ENCODE measurements at places on chromosomes 11 and 22.

DNA sequence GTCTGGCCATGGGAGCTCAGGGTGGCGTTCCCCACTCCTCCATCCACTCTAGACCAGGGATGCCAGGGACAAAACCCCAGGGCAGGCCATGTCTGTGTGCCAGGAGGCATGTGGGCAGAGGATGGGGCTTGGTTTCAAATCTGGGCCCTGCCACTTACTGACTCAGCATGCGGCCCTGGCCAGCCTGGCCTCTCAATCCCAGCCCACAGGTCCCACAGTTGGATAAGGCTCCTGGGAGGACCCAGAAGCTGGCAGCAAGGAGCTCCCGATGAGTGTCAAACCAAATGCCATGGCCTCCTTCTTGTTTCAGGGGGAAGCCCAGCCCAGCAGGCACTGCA is 1290.4 kb downstream of the BRD1 start:
- no peak for DNase-seq

DNA sequence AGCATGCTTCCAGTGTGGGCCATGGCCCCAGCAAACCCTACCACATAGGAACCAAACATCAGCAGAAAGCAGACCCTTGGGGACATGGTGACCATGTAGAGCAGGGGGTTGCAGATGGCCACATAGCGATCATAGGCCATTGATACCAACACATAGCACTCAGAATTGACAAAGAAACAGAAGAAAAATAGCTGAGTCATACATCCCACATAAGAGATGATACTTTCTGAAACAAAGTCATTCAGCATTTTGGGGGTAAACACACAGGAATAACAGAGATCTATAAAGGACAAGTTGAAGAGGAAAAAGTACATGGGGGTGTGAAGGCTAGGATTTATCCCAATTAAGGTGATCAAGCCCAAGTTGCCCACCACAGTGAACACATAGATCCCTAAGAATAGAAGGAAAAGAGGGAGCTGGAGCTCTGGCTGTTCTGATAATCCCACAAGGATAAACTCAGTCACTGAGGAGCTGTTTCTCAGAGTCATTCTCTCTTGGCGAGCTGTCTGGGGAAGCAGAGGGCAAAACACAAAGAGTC is at the start of gene OR8B4:
Gene OR8B4, minus strand, starts transcription at position 488 of the 538 bp plus-strand sequence. Its CDS starts 0 bp downstream, at position 488.
- no peak for DNase-seq

DNA sequence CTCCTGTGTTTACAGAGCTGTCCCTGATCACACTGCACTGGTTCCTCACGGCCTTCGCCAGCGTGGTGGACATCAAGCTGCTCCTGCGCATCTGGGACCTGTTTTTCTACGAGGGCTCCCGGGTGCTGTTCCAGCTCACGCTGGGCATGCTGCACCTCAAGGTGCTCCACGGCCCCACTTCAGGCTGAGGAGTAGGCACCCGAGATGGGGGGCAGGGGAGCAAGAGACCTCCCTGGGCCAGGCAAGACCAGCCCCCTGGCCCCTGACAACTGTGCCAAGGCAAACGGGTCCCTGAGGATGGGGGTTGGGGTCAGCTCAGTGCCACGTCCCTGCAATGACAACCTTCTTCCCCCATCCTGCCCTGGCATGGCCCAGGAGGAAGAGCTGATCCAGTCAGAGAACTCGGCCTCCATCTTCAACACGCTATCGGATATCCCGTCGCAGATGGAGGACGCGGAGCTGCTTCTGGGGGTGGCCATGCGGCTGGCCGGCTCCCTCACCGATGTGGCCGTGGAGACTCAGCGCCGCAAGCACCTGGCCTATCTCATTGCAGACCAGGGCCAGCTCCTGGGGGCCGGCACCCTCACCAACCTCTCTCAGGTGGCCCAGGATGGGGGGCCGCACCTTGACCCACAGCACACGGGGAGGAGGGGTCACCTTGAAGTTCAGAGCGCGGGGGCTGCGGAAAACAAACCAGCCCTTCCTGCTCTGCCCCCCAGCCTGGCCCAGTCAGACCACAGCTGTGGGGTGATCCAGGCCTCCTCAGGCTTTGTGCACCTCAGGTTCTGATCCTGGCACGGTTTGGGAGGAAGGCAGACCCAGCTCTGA is 35.9 kb downstream of the SGSM3 start:
- no peak for DNase-seq

DNA sequence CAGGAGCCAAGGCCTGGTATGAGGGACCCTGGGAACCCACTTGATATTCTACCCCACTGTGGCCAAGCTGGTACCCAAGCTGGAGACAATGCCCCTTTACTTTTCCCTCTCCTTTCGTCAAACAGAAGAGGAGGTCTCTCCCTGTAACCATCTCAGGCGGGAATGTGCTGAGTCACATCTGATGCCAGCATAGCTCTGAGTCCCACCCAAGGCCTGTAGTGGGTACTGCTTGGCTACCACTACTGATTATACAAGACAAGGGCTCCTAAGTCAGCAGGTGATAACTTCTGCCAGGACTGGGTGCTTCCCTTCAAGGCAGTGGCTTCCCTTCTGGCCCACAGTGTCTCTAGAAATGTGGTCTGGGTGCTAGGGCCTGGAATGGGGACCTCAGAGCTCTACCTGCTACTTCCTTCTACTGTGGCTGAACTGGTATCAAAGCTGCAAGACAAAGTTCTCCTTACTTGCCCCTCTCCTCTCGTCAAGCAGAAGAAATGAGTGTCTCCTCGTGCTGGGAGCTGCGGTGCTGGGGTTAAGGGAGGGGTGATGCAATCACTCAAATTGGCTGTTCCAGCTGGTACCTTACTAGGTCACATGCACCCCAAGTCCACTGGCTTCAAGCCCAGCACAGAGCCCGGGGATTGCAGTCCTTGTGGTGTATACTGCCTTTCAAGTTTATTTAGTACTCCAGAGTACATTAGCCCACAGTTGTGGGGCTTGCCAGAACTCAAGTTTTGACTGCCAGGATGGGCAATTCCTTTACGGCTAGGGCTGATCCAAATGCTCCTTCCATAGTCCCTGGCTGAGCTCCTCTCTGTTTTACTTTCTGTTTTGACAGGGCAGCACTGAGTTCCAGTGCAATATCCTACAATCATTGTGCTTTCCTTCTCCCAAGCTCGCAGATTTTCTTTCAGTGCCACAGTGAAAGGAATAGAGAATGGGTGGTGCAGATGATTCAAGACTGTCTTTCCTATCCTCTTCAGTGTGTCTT is 419.7 kb upstream of the CNTN5 start:
- no peak for DNase-seq

- peak; percentile 38 for DNase-seq
Observed at GRCh38 chr11:64186492-64187165, 658 bp downstream of the STIP1 start.

- DNase-seq, result no peak
Observed at GRCh38 chr22:23692598-23693291, 1.9 kb downstream of the RGL4 start.

DNA sequence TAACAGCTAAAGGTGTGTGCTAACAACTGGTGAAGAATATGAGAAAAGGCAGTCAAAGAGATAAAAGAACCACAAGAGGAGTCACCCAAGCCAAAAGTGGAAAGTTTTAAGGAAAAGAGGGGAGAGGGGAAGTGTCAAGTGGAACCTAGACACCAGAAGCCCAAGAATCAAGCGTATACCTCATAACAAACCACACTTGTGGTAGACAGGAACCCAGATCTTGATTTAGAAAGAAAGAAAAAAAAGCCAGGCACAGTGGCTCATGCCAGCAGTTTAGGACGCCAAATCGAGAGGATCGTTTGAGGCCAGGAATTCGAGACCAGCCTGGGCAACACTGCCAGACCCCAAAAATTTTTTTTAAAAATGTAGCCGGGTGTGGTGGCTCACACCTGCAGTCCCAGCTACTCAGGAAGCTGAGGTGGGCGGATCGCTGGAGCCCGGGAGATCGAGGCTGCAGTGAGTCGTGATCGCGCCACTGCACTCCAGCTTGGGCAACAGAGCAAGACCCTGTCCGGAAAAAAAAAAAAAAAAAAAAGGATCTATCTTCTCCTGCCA is 877 bp downstream of the SLC25A17 start:
- DNase-seq, result no peak

- no peak for DNase-seq
Observed at GRCh38 chr11:35038211-35038928, 100.6 kb upstream of the CD44 start.

DNA sequence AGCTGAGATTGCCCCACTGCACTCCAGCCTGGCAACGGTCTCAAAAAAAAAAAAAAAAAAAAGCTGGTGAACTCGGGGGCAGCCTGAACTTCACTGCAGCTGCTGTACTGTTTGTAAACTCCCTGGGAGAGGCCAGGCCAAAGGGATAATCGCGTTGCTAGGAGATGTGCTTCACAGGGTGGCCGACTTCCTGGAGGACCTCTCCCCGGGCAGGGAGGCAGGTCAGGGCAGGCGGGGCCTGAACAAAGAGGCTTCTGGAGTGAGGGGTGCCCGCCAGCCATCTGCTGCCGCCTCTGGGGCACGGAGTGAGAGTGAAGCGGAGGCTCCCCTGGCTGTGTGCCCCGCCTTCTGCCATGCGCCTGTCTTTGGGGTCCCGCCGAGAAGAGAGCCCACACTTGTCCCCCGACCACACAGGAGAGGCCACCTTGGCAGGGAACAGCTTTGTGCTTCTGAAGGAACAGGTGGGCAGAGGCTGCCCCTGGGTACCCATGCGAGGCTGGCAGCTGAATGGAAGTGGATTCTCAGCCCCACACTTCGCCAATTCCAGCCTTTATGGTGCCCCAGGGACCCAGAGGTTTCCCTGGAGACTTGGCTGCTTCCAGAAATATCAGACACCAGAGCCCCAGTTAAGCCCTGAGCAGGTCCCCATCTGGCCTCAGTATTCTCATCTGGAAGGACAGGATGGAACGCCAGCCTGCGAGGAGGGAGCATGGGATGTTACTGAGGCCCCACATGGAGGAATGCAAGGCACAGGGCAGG is 29.6 kb downstream of the TMEM184B start:
- DNase-seq, result no peak

DNA sequence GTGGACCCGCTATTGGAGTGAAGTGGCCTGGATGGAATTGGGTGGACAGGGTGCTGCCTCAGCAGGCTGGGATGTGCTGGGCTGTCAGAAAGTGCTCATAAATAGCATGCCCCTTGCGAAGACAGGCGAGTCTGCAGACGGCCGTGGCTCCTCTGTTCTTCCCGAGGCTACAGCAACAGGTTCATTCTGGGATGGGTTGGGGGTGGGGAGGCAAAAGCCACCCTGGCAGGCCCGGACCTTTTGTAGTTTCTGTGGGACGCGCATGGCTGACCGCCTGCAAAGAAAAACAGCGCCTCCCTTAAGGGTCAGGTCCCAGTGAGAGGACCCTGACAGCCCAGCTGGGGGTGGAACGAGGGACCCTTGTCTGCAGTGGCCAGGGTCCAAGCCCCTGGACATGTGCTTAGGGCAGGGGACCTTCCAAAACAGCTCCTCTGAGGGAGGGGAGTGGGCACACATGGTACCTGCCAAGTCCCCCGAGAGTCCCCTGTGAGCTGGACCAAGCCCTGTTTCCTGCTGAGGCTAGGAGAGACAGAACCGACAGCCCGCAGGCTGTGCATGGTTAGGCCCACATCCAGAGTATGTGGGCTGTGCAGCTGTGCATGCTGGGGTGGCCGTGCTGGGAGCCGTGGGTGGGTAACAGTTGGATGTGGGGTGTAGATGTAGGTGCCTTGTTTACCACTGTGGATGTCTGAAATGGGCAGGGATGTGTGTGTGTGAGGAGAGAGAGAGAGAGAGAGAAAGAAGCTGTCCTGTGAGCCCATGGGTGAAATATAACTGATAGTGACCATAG is at the start of gene CRYBB3:
Gene CRYBB3, plus strand, starts transcription at position 128 of the 790 bp plus-strand sequence. CDS start 1,539 bp downstream, outside the sequence.
- no peak for DNase-seq

DNA sequence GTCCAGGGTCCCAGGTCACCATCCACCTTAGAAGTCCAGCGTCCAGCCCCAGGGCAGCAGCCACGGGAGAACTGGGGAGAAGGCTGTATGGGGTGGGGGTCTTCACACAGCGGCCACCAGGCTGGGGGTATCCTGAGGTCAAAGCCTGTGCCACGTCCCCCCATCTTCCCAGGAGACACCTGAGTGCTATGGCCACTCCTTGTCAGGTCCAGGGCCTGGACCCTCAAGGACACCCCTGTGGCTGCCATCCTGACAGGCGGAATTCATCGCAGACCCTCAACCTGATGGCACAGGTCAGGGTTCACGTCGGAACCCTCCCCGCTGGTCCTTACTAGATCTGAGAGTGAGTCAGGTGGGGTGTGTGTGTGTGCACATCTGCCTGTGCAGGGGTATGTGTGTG is 18.6 kb downstream of the BRSK2 start:
- no peak for DNase-seq

- DNase-seq, result no peak
Observed at GRCh38 chr11:116353589-116353988, 419.2 kb downstream of the BUD13 start.

- no peak for DNase-seq
Observed at GRCh38 chr11:68654978-68655377, 29.4 kb upstream of the GAL start.
